Activated CD4-positive, CD25-positive, alpha-beta regulatory T cell (primary cell): ENCODE measurements at places on chromosomes 1 and 21.

DNA sequence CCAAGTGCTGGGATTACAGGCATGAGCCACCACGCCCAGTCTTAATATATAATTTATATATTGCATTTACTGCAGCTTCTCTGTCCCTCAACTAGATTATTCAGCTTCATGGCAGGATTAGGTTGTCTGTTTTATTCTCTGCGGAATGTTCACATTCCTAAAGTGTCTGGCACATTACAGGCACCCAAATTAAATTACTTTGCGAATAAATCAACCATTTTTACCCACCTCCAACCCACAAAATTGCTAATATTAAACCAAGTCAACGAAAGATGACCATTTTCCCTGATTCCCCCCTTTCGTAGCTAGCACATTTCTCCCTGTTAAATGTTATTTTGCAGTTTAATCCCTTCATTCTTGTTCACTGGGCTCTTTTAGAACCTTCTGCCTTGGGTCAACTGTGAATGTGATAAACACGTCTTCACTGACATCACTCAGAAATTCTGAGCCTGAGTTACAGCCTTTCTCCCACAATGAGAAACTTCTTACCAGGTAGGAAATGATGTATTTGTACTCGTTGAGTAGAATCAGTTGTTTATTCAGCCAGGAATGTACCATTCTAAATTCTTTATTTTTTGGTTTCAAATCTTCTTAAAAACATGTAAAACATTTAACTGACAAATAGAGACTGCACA lies 35.9 kb downstream of the THAP3 start:
- no peak for DNase-seq

DNA sequence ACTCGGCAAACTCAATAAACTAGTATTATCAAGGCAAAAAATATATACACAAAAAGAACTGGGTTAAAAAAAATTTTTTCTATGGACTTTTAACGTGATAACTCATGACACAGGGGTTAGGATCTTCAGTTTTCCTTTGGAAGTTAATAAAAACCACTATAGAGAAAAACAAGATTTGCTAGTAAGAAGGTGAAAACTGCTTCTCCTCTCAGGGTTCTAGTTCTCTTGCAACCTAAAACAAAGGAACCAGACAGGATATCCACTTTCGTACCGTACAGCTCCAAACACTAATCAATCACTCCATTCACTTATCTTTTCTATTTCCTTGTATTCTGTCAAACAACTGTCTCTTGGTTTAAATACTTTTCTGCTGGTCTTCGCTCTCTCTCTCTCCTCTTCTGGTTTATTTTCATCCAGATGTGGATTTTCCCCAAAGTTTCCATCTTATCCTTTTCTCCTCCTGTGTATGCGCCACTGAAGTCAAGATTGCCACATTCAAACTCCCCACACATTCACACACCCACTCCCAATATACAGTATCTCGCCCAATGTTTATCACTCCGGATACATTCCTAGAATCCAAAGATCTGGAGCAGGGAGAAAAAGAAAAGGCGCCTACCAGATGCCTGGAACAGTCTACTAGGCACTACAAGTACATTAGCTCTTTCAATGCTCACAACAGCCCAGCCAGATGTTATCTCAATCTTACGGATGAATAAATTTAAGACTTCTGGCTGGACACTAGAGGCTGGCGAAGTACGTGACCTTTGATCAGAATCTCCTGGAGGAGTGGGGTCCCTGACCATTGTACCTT lies 775 bp upstream of the PRPF38B start:
- DNase-seq, result no peak

GRCh38 chr1:9078015-9078751 lies 8.7 kb upstream of the SLC2A5 start:
- no peak for DNase-seq

DNA sequence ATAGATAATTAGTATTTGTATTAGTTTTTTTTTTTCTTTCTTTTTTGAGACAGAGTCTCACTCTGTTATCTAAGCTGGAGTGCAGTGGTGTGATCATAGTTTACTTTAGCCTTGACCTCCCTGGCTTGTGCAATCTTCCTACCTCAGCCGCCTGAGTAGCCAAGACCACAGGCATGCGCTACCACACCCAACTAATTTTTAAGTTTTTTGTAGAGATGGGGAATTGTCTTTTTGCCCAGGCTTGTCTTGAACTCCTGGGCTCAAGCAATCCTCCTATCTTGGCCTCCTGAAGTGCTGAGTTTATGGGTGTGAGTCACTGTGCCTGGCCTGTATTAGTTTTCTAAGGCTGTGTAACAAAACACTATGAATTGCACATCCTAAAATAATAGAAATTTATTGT lies 58.3 kb downstream of the MSH4 start:
- DNase-seq, result no peak

GRCh38 chr1:78358165-78358564 lies 132.6 kb upstream of the PTGFR start:
- no peak for DNase-seq

DNA sequence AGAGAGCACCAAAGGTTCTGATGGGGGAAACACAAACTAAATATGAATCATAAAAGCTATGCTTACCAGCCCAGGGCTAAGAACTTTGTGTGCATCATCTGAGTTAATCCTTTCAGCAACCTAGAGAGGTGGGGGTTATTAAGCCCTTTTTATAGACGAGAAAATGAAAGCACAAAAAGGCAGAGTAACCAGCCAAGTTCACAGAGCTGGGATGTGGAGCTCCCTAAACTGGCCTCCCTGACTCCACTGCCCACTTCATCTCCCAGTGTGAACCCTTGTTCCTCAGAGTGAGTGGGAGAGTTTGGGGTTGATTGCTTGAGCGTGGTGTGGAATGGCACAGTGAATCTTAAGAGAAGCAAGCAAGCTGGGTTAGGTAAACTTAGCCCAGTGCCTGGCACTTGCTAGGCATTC lies 10.8 kb upstream of the BCAR3 start:
- no peak for DNase-seq

GRCh38 chr1:78743626-78744025 lies 94.0 kb downstream of the IFI44 start:
- no peak for DNase-seq

DNA sequence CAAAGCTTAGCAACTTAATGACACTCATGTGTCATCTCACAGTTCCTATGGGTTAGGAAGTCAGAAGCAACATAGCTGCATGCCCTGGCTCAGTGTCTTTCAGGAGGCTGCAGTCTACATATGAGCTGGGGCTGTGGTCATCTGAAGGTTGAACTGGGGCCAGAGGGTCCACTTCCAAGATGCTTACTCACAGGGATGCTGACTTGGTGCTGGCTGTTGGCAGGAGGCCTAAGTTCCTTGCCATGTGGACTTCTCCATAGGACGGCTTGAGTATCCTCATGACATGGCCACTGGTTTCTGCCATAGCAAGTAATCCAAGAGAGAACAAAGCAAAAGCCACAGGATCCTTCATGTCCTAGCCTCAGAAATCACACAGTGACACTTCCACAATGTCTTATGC lies 12.1 kb upstream of the FAM43B start:
- no peak for DNase-seq

GRCh38 chr1:17842686-17843085 lies 87.6 kb downstream of the ACTL8 start:
- no peak for DNase-seq

- DNase-seq, result no peak
Observed at GRCh38 chr1:66266756-66267155, 267.2 kb upstream of the SGIP1 start.

DNA sequence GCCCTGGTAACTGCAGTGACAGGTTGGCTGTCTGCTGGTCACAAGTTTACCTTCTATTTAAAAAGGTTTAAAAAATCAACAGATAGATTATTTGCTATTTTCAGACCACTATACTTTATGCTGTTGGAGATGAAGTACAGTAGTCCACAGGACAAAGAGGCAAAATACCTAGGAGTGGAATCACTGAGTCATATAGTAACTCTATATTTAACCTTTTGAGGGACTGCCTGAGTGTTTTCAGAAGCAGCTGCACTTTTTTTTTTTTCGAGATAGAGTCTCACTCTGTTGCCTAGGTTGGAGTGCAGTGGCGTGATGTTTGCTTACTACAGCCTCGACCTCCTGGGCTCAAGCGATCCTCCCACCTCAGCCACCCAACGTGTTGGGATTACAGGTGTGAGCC lies 11.7 kb downstream of the CNIH4 start:
- no peak for DNase-seq

GRCh38 chr21:44955798-44956175 lies 16.0 kb downstream of the SLX9 start:
- DNase-seq, result no peak

- DNase-seq, result no peak
Observed at GRCh38 chr1:58689167-58689566, 10.7 kb downstream of the MYSM1 start.

- DNase-seq, result no peak
Observed at GRCh38 chr21:42878678-42878992, 704 bp downstream of the WDR4 start.

DNA sequence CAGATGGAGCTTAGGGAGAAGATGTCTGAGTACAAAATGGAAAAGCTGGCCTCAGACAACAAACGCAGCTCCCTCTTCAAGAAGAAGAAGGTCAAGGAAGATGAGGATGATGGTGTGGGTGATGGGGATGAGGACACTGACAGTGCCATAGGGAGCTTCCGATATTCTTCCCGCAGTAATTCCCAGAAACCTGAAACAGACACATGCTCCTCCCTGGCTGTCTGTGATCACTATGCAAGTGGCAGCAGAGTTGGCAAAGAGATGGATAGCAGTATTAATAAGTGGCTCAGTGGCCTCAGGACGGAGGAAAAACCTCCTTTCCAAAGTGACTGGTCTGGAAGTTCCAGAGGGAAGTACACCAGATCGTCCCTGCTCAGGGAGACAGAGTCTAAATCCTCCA lies 33.8 kb downstream of the STYXL2 start:
- DNase-seq, result no peak

DNA sequence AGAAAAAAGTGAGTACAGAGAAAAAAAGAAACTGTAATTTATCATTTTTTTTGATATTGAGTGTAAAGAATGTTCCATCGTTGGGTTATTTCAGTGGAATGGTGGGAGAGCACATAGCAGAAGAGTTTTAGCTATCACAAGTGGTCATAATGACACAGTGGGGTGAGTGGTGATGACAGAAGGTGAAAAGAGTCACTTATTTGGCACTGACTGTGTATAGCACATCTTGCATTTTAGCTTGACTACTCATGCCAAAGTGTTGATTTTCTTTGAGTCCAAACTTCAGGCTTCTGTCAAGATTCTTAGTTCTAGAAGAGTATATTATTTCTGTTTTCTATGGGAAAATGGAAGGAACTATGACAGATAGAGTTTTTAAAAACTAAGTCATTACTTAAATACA lies 261.2 kb downstream of the GRIK1 start:
- DNase-seq, result no peak

DNA sequence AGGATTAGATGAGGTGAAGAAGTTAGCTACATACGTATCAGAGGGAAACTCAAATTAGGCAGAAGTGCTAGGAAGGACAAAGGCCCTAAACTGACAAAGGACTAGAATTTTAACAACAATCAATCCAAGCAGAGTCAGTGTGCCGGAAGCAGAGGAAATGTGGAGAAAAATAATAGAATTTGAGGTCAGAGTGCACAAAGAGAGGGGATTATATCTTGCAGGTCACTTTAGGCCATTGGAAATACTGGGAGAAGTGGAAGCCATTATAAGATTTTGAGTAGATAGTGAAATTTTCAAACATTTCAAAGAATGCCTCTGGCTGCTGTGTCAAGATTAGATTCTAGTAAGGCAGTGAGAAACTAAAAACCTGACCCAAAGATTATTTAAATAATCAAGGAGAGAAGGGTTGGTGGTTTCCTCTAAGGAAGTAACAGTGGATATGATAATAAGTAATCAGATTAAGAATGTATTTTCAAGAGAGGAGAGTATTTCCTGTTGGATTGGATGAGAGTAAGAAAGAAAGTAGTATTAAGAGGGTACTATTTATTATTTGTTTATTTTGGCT lies 889.2 kb upstream of the NCAM2 start:
- DNase-seq, result no peak

GRCh38 chr1:175788586-175789252 lies 45.3 kb upstream of the TNR start:
- DNase-seq, result no peak
